Activated naive CD4-positive, alpha-beta T cell (primary cell): ENCODE measurements at places on chromosomes 7 and 10.

GRCh38 chr10:1964476-1964875 lies 227.2 kb upstream of the ADARB2 start:
- no peak for DNase-seq

DNA sequence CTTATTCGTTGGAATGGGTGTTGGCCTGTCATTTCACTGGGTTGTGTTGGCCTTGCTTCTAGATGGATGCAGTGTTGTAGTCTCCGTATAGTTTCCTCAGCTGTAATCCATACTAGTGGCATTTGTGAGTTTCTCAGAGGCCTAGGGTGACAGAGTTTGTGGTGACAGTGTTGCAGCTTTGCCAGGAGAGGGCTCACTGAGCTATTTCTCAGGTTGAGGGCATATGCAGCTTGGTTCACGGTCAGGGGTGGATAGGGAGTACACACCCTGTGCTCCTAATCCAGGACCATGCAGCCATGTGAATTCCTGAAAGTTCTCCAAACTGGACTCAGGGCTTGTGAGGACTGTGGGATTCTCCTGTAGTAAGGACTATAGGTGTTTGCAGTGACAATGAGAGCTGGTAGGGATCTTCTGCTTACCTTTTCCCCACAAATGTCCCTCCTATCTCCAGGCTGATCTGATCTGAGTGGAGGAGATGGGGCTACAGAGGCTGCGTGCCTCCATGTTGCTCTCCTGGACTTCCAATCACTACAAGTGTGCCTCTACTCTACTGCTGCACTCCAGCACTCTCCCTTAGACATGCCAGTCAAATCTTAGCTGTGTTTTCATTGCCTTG lies 229.0 kb downstream of the STK31 start:
- no peak for DNase-seq

DNA sequence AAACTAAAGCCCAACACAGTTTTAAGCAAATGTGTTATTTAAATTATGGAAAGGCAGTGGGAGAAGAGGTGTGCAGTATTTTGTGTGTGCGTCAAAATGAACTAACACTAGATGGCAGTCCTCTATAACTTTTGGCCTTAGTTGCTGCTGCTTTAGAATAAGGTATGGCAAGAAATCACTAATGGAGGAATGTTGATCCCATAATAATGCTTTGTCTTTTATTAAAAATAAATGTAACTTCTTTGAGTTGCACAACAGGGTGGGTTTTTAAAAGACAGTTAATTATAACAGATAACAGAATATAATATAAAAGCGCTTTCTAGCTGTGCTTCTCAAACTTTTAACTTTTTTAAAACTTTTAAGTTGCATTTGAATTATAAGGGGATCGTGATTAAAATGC lies 56.4 kb downstream of the BBS9 start:
- no peak for DNase-seq

DNA sequence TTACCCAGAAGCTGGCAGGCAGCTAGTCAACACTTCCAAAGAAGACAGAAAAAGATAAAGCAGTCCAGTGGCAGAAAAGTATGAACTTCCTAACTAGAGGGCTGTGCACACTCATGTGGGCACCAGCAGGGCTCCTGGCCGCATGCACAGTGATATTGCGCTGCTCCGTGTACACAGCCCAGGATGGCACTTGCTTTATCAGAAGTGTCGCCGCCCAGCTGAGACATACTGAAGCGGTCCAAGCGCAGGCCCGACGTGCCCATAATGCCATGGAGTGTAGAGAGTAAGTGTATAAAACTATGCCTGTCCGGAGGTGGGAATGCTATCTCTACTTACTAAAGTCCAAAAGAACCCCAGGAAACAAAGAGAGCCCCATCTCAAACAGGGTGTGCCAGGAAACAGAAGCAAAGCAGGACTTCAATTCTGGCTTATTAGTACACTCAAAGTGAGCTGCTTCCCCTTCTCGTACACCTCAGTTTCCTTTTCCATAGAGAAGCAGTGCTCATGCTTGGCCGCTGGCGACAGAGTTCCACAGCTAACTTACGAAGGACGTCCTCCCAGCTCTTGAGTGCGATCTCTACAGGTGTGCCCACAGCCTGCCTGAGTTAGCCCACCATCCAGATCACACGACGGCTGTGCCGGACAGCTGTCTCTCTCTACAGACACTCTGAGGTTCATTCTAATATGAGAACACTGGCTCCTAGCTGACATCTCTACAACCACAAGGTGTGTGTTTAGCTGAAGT lies 234.3 kb downstream of the COBL start:
- no peak for DNase-seq

GRCh38 chr7:142511374-142511773 lies 237.9 kb upstream of the PRSS1 start:
- no peak for DNase-seq

DNA sequence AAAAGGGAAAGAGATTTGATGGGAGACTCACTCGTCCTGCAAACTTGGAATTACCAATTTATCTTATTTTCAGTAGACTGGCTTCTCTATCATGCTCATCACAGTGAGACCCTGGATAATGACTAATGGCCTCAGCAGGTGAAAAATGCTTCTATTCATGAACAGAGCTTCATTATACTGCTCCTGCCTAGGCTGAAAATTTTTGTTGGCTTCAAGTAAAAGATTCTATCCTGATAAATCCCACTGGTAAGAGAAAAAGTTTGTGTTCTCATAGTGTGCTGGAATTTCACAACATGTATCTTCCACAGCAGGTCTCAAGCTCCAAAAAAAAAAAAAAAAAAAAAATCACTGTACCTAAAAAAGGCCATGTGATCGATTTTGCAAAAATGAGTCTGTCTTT lies 329.3 kb upstream of the FZD8 start:
- DNase-seq: no peak

GRCh38 chr10:44032216-44032615 lies 352.7 kb downstream of the CXCL12 start:
- DNase-seq: no peak

DNA sequence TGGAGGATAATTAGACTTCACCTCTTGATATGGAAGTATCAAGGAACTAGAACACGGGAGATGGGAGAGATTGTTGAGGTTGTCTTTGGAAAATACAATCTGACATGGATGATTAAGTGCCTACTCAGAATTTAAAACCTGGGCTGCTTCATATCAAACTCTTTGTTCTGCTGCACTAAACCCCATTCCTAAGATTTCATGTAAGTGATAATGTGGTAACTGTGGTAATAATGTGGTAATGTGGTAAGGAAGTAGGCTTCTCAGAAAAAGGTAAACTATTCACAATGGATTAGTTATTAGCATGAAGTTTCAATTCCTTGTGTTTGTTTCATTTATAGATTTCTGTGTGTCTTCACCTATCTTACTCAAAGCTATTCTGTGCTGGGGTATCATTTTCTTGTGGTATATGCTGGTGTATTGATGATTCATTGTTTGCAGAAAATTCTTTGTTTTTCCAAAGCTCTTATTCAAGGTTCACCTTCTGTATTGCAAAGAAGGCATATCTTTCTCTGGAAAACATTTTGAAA lies 129.9 kb upstream of the TAC1 start:
- no peak for DNase-seq

GRCh38 chr10:17831341-17831740 lies 22.2 kb downstream of the MRC1 start:
- DNase-seq: no peak

GRCh38 chr10:105559333-105560097 lies 918.4 kb downstream of the SORCS3 start:
- DNase-seq: no peak

GRCh38 chr7:68694656-68695055 lies 903.6 kb upstream of the AUTS2 start:
- no peak for DNase-seq

GRCh38 chr10:60916025-60916424 lies 28.0 kb downstream of the RHOBTB1 start:
- no peak for DNase-seq
